ENCODE measurements at places on chromosomes 4 and X. TPM values are rescaled to one million over a fixed set of nuclear protein-coding genes. Genes with fewer than 3 reads are reported as not detected.
A peak's percentile ranks its signal among the peaks of the same experiment; 100 is the strongest.

TMEM144 gene
- 4.6 TPM for total RNA-seq

SPANXC gene
- total RNA-seq, result not detected

PGM2 gene
- total RNA-seq, result 21.3 TPM

CYSLTR1 gene
- not detected for total RNA-seq

ZDHHC15 gene
- total RNA-seq, result not detected

ITGB1BP2 gene
- 2.2 TPM for total RNA-seq

HERC5 gene
- total RNA-seq, result 0.23 TPM

NDUFA1 gene
- 65.6 TPM for total RNA-seq

STX18 gene
- total RNA-seq, result 26.4 TPM

NDST3 gene
- total RNA-seq, result not detected

MAOA gene
- total RNA-seq, result 11.8 TPM

TMEM35A gene
- total RNA-seq, result not detected

TCEAL5 gene
- total RNA-seq, result not detected

- no peak for DNase-seq
Measured at GRCh38 chr4:121308328-121308663, 72.5 kb downstream of the QRFPR start.

DNA sequence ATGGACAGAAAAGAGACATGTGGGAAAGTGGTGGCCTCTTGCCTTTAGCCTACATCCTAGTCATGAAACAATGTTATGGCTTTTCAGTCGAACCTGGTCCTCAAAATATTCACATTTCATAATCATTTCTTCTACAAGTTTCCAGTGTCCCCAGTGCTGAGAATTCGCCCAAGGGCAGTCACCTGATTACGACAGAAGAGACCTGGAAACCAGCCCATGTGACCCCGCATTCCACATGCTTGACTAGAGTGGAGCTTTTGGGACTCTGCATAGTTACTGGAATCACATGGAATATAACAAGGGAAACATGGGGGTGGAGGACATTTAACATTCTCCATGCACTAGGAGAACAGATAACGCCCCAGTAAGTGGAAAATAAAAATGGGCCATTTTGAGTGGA, 100.1 kb downstream of the PPARGC1A start:
- DNase-seq, result no peak

DNA sequence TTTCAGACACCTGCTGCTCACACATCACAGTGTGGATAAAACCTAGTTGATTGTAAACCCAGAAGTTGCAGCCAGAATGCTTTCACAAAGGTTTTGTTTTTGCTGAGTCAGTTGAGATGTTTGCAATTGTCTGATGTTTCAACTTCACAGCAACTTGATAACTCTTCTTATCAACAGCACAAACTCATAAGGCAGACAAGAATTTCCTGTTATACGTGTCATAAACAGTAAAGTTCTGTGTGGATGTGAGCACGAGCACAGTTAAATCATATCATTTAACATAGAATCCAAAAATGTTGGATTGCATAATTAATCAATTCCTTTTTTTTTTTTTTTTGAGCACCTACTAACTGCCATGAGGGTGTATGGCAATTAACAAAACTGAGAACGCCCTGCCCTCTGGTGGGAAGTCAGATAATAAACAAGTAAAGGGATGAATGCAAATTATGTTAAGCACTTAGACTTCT, 512.2 kb downstream of the PDHA2 start:
- peak; percentile 35 for DNase-seq

DNA sequence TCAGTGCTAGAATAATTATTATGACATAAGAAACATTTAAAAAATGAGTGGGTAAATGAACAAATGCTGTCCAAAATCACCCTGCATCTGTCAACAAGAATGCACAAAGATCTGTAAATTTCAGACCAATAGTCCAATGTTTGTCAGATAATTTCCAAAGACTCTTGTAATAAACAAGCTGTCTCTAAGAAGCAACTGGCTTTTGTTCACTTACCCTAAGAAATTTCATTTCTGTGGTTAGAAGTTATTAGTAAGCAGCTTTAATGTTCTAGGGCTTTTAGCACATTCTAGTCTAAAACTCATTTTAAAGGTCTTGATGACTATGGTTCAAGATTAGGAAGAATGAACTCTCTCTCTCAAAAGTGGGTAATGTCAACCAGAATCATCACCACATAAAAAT, 560.3 kb upstream of the SMIM31 start:
- DNase-seq, result no peak

DNA sequence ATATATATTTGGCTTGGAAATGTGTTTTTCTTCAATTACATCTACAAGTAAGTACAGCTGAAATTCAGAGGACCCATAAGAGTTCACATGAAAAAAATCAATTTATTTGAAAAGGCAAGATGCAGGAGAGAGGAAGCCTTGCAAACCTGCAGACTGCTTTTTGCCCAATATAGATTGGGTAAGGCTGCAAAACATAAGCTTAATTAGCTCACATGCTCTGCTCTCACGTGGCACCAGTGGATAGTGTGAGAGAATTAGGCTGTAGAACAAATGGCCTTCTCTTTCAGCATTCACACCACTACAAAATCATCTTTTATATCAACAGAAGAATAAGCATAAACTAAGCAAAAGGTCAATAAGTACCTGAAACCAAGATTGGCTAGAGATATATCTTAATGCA, 26.1 kb downstream of the NUDT6 start:
- no peak for DNase-seq

GRCh38 chr4:81874661-81875515, 403.2 kb upstream of the RASGEF1B start:
- DNase-seq, result no peak

- peak; percentile 3 for DNase-seq
Measured at GRCh38 chrX:132837126-132837525, 121.3 kb downstream of the HS6ST2 start.

DNA sequence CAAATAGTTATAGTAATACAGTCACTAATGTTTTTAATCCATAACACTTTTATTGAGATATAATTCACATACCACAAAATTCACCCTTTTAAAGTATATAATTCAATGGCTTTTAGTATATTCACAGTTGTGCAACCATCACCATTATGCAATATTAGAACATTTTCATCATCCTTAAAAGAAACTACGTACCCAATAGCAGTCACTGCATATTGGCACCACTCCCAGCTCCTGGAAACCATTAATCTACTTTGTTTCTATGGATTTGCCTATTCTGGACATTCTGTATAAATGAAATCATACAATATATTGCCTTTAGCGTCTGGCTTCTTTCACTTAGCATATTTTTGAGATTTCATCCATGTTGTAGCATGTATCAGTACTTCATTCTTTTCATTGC, 99.3 kb downstream of the AMMECR1 start:
- DNase-seq, result no peak

GRCh38 chr4:39631700-39632079, 7.0 kb downstream of the SMIM14 start:
- DNase-seq, result no peak

GRCh38 chrX:130444641-130445336, 43.0 kb downstream of the RBMX2 start:
- no peak for DNase-seq

DNA sequence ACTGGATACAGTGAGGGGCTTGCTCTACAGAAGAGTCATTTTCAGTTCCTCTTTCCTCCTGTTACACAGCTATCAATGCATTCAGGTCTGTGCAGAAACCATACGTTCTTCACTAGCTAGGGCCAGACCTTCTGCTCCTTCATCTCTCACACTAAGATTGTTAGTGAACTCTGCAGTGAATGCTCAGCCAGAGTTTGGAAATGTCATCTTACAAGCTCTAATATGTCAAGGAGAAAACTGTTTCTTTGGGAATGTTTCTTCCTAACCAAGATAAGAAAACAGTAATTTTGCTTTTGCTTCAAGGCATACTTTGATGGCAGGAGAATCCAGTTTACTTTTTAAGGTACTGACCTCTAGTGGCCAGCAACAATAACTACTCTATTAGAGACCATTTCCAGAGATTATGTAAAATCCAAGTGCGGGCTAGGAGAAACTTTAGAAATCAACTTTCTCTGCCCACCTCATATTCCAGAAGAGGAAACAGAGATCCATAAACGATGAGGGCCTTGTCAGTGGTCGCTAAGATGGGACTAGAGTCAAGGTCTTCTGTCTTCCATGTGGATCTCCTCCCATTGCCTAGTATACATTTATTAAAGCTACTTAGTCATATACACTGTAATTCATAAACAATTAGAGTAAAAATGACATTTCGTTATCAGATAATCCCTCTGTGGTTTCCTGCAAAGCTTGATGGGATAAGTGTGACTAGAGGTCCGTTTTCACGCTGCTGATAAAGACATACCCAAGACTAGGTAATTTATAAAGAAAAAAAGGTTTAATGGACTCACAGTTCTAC, 12.1 kb upstream of the CC2D2A start:
- DNase-seq, result peak; percentile 55

DNA sequence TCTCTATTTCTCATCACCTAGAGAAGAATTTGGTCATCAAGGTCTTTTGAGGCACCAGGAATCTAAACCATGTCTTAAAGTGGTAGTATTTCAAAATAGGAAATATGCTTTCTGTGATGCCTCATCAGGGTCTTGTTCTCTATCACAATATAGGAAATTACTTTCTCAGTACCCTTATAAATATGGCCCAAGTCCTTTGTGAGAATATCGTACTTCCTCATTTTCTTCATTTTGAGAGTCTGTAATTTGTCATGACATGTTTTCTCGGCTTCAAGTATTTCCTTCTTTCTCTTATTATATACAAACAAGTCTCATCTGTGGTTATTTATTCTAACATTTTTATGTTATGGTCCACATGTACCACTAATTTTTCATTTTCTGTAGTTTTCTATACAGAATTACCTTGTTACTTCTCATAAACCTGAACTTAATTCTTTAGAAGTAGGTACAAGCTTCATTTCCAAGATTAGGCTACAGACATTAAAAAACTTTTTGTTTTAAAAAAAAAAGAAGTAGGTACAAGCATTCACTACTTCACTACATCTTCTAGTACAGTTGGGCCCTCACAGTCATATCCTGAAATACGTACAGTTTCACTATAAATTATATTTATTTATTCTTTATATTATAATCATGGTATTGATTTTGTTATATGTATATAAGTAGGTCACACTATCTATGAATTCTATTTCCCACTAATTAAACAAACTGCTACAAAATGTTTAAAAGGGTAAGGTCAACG, 54.4 kb downstream of the KLHL13 start:
- DNase-seq, result no peak

GRCh38 chr4:11438647-11439046, 10.0 kb upstream of the HS3ST1 start:
- no peak for DNase-seq

- no peak for DNase-seq
Measured at GRCh38 chr4:127889903-127890302, 9.2 kb downstream of the PLK4 start.

- no peak for DNase-seq
Measured at GRCh38 chr4:32661229-32661628, 1941.1 kb downstream of the PCDH7 start.

DNA sequence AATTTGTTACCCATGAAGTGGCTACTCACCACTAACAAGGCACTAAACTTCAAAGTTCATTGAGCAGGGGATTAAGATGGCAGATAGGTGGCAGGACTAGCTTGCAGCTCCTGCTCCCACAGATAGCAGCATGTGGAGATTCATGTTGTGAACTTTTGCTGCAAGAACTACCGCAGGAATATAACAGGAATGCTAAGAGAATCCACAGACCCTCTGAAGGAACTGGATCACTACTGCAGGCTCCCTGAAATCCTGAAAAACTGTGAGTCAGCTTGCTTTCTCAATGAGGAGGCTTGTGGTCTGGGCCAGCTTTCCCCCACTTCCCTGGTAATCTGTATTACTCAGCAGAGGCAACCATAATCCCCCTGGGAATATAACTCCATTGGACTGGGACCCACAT, 118.5 kb upstream of the VCX2 start:
- DNase-seq, result no peak

GRCh38 chr4:1002131-1002630, 9.0 kb upstream of the SLC26A1 start:
- no peak for DNase-seq

- DNase-seq, result no peak
Measured at GRCh38 chr4:75511841-75512240, 2.4 kb downstream of the RCHY1 start.

GRCh38 chr4:121114756-121115155, 42.4 kb upstream of the NDNF start:
- DNase-seq, result no peak

DNA sequence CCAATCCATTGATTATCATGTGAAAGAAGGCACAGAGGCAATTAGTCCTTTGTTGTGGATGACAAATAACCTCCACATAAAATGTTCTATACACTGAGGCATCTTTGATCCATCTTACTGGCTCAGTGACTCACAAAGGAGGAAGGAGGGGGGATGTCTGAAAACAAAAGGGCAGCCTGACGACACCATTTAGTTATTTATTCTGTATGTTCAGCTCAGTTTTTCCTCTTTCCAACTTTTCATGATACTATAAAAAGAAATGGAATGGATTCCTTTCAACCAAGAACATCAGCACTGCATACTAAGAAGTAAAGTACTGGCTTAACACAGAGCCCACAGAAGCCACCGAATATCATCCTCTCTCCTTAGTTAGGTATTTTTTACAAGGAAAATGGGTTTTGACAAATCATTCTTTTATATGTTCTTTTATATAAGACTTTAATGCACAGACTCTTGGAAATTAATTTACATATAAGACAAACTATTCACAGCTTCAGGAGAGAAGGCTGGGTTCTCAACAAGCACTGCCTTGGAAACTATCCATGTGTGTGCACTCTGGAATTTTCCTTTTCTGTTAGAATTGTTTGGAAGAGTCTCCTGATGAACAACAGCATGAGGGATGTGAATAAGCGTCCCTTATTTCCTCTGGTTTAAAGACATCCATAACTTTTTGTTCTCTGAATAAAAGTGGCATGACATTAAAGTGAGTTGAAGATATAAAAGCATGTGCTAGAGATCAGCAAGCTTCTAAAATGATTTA, 135.6 kb downstream of the TSPAN5 start:
- DNase-seq, result no peak

- no peak for DNase-seq
Measured at GRCh38 chr4:10577018-10577417, 107.5 kb downstream of the CLNK start.

GRCh38 chr4:6785572-6785925, 3.0 kb downstream of the KIAA0232 start:
- DNase-seq, result no peak

DNA sequence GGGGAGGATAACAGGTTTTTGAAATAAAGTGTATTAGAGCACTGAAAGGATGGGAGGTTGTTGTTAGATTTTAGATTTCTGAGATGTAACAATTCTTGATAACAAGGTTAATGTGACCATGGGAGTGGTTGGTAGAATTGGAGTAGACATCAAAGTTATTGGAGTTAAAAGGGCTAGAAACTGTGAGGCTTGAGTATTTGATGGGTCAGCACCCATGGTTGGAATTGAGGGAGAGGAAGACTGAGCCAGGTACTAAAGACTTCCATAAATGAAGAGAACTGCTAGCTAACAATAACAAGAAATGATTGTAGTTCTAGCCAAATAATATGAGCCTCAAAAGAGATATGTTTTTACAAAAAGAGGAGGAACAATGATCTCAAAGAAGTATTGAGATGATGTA, 98.8 kb downstream of the HEPH start:
- DNase-seq, result no peak

- no peak for DNase-seq
Measured at GRCh38 chr4:154406018-154406795, 85.4 kb downstream of the DCHS2 start.
